ENCODE measurements at places on chromosomes 4 and X. TPM values are rescaled to one million over a fixed set of nuclear protein-coding genes. Genes with fewer than 3 reads are reported as not detected.

ITGB1BP2 gene
- total RNA-seq: 1.4 TPM

CSAG2 gene
- total RNA-seq: not detected

RPL9 gene
- total RNA-seq: 1,620 TPM

HSFX2 gene
- not detected for total RNA-seq

GIMD1 gene
- not detected for total RNA-seq

CENPVL1 gene
- total RNA-seq: not detected

FAM236A gene
- total RNA-seq: not detected

MTCP1 gene
- total RNA-seq: 32.2 TPM

PTTG2 gene
- total RNA-seq: not detected

MAGEA4 gene
- not detected for total RNA-seq

C4orf36 gene
- total RNA-seq: 3.5 TPM

NEK1 gene
- total RNA-seq: 15.5 TPM

NEUROG2 gene
- total RNA-seq: not detected

CFAP47 gene
- total RNA-seq: not detected

KCTD8 gene
- 0.16 TPM for total RNA-seq

NDST4 gene
- not detected for total RNA-seq

FMR1NB gene
- not detected for total RNA-seq

C4orf50 gene
- not detected for total RNA-seq

PNMA3 gene
- total RNA-seq: not detected

VCX gene
- not detected for total RNA-seq

HERC5 gene
- 0.54 TPM for total RNA-seq

P2RY4 gene
- 0.20 TPM for total RNA-seq

TRIM2 gene
- total RNA-seq: 37.2 TPM

ARHGAP36 gene
- total RNA-seq: not detected

HEPH gene
- total RNA-seq: 0.40 TPM

SNCA gene
- total RNA-seq: 34.8 TPM

CT47C1 gene
- not detected for total RNA-seq

ATP8A1 gene
- total RNA-seq: 0.19 TPM

ASB12 gene
- total RNA-seq: not detected

CTSO gene
- 2.3 TPM for total RNA-seq

MAGEB3 gene
- total RNA-seq: not detected

ETDB gene
- total RNA-seq: not detected

PPP4R3C gene
- total RNA-seq: not detected

IL2 gene
- not detected for total RNA-seq

MAGEA2 gene
- total RNA-seq: not detected

ERAS gene
- total RNA-seq: 0.25 TPM

MOB1B gene
- total RNA-seq: 19.9 TPM

KLF3 gene
- total RNA-seq: 51.2 TPM

JAKMIP1 gene
- not detected for total RNA-seq
